Renal cortex interstitium (tissue), 15 donors: ENCODE measurements at places on chromosomes 2 and 18. TPM values are rescaled to one million over a fixed set of nuclear protein-coding genes. Genes with fewer than 3 reads are reported as not detected.

FEV gene
- 0.14 TPM for polyA plus RNA-seq

CDCA7 gene
- 31.4 TPM for polyA plus RNA-seq

DARS1 gene
- polyA plus RNA-seq = 131 TPM

- DNase-seq = no peak
Measured at GRCh38 chr2:29374823-29375222, 259.6 kb downstream of the CLIP4 start.

GRCh38 chr2:47272905-47273758 is 118.0 kb upstream of the STPG4 start:
- no peak for DNase-seq

- no peak for DNase-seq
Measured at GRCh38 chr2:137748533-137748932, 215.7 kb upstream of the HNMT start.
